Naive B cell (primary cell): ENCODE measurements at places on chromosomes 1 and 21.

DNA sequence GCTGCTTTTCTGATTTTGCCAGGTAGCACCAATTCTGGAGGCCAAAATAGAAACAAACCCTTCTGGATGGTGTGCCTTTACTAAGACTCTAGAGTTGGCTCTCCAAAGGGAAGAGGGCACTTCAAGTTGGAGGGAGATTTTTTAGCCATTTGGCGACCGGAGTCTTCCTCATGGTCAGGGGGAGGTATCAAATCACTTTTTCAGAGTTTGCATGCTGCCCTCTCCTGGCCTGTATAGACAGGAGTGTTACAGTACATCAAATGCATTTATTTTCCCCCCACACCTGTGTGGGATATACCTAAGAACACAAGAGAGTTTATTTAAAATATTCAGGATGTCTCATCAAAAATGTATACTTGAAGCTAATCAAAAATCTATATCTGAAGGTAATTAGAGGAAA, 3.2 kb downstream of the GREM2 start:
- DNase-seq: no peak

GRCh38 chr1:160149716-160150115, 1.7 kb upstream of the ATP1A4 start:
- no peak for DNase-seq

DNA sequence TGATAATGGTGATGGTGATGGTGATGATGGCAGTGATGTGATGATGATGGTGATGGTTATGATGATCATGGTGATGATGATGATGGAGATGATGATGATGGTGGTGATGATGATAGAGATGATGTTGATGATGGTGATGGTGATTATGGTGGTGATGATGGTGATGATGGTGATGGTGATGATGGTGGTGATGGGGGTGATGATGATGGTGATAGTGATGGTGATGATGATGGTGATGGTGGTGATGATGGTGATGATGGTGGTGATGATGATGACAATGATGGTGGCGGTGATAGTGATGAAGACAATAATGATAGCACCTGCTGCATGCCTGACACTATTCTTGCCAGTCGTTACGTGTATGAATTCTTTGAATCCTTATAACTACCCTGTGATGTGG, 317.9 kb upstream of the AJAP1 start:
- DNase-seq: no peak

- DNase-seq: no peak
These were observed 604 bp upstream of the NBPF3 start for GRCh38 chr1:21439345-21439720.

GRCh38 chr1:42433369-42433768, 22.5 kb downstream of the ZMYND12 start:
- DNase-seq: no peak

DNA sequence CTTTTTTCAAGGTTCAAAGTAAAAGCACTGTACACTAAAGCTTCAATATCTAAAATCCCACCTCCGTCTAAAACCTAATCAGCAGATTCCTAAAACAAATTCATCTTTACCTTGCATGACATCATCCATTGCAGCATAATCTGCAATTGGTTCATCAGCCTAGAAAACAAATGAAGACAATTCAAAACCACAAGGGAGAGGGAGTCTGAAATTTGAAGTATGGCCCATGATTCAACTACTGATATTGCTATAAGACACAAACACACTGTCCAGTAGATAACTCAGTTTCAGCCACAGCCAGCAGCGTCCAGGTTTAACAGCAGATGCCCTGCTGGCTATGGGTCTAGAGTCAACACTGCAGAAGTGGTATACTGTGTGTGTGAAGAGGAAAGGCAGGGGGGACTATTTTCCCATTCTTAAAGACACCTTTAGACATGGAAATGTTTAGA, 17.9 kb upstream of the RAP1GAP start:
- no peak for DNase-seq

- DNase-seq: no peak
These were observed 771 bp downstream of the RABGAP1L start for GRCh38 chr1:174160109-174160473.

DNA sequence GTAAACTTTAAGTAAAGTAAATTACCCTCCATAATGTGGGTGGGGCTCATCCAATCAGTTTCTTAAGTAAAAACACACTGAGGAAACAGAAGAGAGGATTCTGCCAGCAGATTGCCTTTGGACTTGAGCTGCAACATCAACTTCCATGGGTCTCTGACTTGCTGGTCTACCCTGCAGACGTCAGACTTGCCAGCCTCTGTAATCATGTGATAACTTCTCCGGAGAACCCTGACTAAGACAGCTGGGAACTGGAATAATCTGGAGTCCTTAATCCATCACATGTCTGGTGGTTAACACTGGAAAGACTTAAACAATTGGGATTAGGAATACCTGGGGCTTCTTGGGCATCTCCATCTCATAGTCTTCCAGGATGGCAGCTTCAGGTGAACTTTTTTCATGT, 13.2 kb upstream of the CEP350 start:
- no peak for DNase-seq

DNA sequence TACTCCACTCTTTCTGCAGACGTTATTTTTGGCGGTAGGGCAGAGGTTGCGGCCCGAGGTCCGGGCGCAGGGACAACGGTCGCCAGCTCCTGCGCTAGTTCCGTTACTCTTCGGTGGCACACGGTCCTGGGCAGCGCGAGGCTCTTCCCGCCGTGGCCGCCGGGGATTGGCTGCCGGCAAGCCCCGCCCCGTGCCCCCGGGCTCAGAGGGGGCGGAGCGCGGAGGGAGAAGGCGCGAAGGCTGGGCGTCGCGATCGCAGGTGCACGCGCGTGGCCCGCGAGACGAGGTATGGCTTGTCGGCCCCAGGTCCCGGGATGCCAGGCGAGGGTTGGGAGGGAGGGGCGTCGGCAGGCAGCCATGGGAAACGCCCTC, 518 bp upstream of the SHE start:
- no peak for DNase-seq

DNA sequence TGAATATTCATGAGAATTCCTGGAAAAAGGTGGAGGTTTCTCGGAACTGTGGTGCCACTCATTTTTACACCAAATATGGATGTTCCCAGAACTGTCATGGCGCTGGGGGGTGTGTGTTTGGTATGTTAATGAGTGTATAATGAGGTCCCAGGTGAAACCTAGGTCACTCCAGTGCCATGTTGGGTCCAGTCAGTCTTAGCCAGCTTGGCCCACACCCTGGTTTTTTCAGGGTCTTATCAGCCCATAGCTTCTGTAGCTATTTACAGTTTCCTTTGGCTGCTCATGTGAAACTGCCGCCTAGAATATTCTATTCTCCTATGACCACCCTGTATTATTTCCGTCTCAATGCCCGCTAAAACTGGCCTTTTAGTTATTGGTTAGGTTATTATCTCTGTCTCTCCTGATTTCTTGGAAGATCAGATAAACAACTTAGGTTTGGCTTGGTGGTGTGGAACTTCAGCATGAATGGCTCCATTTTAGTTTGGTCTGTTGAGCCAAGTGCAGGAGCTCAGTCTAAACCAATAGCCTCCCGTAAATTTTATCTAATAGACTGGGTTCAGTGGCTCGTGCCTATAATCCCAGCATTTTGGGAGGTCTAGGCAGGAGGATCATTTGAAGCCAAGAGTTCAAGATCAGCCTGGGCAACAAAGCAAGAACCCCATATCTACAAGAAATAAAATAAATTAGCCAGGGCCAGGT, 42.1 kb upstream of the EDARADD start:
- DNase-seq: no peak

GRCh38 chr1:117150316-117150715, 28.8 kb upstream of the TRIM45 start:
- DNase-seq: no peak

DNA sequence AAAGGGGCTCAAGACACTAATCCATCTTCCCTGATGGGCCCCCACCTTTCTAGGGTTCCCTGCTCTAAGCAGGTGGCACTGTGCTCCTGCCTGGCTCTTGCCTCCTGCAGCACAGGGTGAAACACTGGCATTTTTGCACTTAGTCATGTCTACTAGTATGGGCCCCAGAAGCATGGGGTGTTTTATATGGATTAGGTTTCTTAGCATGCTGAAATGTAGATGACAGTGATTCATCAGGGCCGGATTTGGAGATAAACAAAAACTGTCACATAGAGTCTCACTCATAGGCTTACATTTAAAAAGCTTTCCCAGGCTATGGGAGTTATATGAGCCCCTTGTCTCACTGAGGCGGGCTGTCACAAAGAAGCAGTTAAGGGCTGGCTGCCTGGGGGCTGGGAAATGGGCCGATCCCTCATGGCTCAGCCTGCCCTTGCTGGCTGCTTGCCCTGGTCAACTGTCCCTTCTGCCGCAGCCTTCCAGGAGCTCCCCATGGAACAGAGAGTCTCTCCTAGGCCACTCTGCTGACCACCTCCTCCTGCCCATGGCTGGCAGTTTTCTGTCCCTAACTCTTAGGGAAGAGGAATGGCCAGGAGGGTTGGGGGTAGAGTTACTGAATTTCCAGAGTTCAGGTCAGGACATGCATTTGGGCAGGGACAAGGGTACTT, 6.5 kb downstream of the GALNT2 start:
- no peak for DNase-seq

GRCh38 chr1:234368320-234369032, 4.8 kb upstream of the COA6 start:
- no peak for DNase-seq

- no peak for DNase-seq
These were observed 132.9 kb downstream of the SYF2 start for GRCh38 chr1:25099343-25099951.

DNA sequence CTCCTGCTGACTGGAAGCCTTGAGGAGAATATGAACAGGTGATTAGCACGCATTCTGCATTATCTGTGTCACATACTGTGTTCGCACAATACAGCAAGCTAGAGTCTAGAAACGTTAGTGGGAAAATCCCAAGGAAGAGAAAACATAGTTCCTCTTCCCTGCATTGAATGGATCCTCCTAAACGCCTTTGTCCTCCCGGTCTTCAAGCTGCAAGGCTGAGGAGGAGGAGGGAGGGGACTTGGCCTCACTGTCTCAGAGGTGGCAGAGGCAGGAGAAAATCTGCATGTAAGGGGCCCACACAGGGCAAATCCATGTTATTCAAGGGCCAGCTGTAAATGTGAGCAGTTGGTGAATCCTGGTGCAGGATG, 34.4 kb downstream of the WNT9A start:
- DNase-seq: no peak
